ENCODE measurements at places on chromosomes 5 and 9.

GRCh38 chr5:17076272-17076671, 140.2 kb upstream of the MYO10 start:
- no peak for DNase-seq

DNA sequence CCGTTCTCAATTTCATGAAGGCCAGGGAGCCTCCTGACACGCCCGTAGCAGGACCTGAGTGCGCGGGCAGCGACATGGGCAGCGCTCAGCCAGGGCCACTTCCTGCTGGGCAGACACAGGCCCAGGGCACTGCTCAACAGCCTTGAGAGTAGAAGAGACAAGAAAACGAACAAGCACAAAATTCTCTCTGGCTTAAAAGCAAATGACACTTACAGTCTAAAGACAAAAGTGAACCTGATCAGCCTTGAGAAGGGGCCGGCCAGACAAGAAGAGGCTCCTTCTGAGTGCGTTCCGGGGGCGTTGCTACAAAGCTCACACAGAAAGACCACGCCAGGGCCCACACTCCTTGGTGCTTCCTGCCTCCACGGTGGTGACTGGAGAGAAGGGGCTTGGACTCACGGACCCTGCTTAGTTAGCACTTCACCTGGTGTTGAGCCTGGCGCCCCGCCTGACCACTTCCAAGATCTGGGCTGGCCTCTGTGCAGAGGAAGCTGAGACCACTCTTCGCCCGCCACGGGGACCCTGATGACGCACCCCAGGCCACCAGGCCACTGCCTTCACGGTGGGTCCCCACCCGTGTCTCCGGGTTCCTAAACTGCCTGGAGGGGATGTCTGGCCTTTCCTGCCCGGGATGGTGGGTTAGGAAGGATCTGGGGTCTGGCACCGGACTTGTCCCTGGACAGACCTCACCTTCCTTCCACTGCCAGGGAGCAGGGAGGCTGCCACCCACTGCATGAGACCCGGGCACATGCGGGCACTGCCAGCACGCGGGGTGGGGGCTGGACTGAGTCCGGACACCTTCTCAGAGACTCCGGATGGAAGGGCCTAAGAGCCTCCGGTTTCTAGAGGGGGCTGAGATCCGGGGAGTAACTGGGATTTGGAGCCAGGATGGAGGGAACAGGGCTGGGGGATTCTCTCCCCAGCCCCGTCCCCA, 1.3 kb downstream of the SLC12A7 start:
- DNase-seq: no peak

DNA sequence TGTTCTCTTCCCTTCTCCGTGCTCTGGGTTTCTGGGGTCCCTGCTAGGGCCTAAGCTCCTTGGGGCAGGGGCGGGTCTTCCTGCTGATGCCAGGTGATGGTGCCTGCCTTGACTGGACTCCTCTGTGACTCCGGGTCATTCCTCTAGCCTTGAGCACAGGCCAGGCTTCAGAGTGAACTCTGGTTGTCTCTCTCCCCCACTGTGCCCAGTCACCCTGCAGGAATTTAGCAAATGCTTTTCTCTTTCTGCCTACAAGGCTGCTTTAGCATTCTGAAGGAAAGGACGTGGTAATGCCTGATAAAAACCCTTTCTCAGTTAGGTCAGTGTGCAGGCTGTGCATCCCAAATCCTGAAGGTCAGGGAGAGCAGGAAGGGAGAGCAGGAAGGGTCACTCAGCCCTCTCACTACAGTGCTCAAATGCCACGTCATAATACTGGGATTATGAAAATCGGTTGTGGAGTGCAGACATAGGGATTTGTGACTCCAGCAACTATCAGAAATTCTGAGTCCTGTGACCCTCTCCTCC, 2.7 kb downstream of the CXCL14 start:
- no peak for DNase-seq

GRCh38 chr5:110768138-110768860, 29.5 kb downstream of the SLC25A46 start:
- no peak for DNase-seq

DNA sequence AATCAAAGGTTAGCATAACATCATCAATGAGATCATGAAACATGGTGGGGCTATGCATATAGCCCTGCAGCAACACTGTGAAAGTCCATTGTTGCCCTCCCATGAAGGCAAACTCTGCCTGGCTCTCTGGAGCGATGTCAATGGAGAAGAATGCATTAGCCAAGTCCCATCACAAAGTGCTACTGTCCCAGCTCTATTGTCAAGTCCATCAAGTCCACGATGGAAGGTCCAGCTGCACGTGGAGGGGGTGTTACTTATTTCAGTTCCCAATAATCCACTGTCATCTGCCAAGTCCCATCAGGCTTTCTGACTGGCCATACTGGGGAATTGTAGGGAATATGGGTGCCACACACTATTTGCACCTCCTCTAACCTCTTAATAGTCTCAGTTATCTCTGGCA, 10.8 kb downstream of the DMAC1 start:
- no peak for DNase-seq

- DNase-seq: peak; percentile 60
These were observed 3.6 kb downstream of the RXRA start for GRCh38 chr9:134329886-134330285.

- no peak for DNase-seq
These were observed 115.1 kb upstream of the KIF2A start for GRCh38 chr5:62190931-62191330.

DNA sequence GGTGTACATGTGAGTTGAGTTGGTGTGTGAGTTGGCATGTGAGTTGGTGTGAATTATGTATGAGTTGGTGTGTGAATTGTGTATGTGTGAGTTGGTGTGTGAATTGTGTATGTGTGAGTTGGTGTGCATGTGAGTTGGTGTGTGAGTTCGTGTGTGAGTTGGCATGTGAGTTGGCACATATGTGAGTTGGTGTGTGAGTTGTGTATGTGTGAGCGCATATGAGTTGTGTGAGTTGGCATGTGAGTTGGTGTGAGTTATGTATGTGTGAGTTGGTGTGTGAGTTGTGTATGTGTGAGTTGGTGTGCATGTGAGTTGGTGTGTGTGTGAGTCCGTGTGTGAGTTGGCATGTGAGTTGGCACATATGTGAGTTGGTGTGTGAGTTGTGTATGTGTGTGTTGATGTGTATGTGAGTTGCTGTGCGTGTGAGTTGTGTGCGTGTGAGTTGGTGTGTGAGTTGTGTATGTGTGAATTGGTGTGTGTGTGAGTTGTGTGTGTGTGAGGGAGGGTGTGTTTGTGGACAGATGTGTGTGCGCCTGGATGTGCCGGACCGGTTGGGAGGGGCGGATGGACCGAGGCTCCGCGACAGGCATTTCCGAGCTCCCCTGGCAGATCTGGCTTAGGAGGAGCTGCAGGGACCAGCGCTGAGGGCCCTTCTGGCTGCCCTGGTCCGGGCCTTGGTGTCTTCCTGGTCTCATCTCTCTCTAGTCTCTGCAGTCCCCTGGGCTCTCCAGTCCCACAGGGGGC, 162.5 kb upstream of the IER5L start:
- DNase-seq: no peak

DNA sequence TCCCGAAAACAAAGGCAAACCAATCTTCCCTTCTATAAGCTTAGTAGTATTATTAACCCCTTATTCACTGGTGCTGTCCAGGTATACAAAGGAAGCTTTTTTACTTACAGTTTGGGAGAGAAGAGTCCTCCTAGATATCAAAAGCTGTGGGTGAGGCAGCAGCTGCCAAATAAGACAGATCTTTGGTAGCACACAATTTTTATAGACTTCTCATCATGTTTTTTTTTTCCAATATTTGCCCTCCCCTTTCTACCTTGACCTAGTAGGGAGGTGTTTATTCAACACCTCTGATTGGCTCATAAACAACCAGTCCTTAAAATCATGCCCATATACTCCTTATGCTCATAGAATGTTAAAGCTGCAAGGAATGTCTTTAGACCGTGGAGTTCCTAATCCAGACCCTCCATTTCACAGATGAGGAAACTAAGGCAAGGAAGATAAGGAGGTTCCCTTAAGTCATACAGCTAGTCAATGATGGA, at the start of gene ALDOB:
TSS of gene ALDOB (minus strand) at position 174 of the 479 bp plus-strand sequence. CDS start 4,887 bp downstream, outside the sequence.
- DNase-seq: no peak

DNA sequence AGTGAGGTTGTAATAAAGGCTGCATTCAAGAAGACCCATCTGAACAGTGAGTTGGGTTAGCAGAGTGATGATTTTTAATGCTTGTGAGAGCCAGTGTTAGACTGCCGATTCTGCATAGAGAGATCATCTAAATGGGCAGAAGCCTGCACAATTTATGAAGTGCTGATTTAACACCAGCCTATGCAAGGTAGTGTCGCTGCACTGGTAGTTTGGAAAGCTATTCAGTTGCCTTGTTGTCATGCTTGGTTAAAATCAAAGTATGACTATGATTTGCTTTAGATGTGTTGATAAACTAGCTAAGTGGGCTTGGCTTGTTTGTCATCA, 379 bp upstream of the LRRTM2 start:
- DNase-seq: no peak

DNA sequence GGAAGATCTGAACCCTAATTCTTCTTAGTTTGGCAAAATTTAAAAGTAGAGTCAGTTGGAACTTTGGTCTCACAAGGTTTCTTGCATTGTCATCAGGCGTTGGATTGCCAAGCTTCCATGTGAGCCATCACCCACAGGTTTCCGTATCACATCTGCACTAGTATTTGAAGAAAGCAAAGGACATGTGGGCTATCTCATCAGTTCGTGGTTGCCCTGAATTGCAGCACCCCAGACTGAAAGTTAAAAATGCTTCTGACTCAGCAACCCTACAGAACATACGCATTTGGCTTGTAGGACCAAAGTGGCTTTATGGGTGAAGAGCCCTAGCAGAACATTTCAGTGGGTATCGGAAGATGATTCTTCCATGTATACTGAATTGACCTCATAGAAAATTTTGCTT, 358.0 kb downstream of the ENC1 start:
- DNase-seq: no peak
